ENCODE measurements at places on chromosomes 6 and 20. TPM values are rescaled to one million over a fixed set of nuclear protein-coding genes. Genes with fewer than 3 reads are reported as not detected.

- no peak for DNase-seq
These were observed 45.4 kb upstream of the SENP6 start for GRCh38 chr6:75556240-75556639.

GRCh38 chr6:11043961-11044711, at the start of gene ELOVL2:
ELOVL2 (minus strand) TSS chr6:11044305; CDS start chr6:11044230, 75 bp downstream.
- DNase-seq, result peak; percentile 77

- DNase-seq, result no peak
These were observed 6.3 kb upstream of the ZNF76 start for GRCh38 chr6:35253249-35253648.

GRCh38 chr20:39839399-39840119, 849.5 kb downstream of the MAFB start:
- DNase-seq, result no peak

DNA sequence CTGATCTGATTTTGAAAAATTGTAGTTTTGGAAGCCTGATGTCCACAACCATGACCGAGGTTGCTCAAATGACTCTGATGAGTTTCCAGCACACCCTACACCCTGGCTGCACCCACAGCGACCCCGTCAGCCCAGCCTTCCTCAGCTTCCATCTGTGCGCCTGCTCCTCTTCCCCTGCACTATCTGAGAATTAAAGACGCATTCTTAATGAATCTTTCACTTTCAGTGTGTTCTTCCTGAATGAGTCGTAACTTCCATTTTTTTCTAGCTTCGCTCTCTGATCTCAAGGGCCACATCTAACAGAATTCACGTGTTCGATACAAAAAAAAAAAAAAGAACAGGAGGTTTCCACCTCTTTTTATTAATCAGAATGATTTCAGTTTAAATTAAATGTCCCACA, 21.3 kb upstream of the RREB1 start:
- peak; percentile 74 for DNase-seq

- no peak for DNase-seq
These were observed 61.6 kb upstream of the SNX9 start for GRCh38 chr6:157761331-157761921.

DNA sequence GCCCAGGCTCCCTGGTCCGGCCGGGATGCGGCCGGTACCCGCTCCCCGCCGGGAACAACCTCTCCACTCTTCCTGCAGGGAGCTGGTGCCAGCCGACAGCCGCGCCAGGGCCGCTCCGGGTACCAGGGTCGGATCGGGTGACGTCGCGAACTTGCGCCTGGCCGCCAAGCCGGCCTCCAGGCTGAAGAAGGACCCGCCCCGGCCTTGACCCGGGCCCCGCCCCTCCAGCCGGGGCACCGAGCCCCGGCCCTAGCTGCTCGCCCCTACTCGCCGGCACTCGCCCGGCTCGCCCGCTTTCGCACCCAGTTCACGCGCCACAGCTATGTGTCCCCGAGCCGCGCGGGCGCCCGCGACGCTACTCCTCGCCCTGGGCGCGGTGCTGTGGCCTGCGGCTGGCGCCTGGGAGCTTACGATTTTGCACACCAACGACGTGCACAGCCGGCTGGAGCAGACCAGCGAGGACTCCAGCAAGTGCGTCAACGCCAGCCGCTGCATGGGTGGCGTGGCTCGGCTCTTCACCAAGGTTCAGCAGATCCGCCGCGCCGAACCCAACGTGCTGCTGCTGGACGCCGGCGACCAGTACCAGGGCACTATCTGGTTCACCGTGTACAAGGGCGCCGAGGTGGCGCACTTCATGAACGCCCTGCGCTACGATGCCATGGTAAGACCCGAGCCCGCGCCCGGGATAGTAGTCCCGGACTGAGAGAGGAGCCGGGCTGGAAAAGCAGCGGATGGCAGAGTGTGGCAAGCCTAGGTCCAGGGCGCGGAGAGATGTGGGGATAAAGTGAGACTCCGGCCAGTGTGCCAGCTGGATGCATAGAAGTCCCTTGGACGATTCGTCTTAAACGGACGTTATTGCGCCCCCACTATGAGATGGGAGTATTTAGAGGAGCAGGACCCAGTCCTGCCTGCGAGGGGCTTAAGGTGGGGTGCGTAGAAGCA, at the start of gene NT5E:
Gene NT5E (plus strand): TSS at position 266 of the 942 bp plus-strand sequence. CDS start 57 bp downstream, at position 323.
- peak; percentile 92 for DNase-seq

GRCh38 chr6:160263196-160263939, 4.7 kb upstream of the SLC22A2 start:
- DNase-seq, result no peak

- no peak for DNase-seq
These were observed 294.7 kb downstream of the KHDC1L start for GRCh38 chr6:72930556-72931132.

GRCh38 chr20:50152394-50153152, 950 bp downstream of the PEDS1 start:
- no peak for DNase-seq

GRCh38 chr20:21235484-21236445, 67.4 kb upstream of the XRN2 start:
- DNase-seq, result peak; percentile 79

GRCh38 chr6:134584847-134585516, 267.1 kb upstream of the SGK1 start:
- DNase-seq, result no peak

DNA sequence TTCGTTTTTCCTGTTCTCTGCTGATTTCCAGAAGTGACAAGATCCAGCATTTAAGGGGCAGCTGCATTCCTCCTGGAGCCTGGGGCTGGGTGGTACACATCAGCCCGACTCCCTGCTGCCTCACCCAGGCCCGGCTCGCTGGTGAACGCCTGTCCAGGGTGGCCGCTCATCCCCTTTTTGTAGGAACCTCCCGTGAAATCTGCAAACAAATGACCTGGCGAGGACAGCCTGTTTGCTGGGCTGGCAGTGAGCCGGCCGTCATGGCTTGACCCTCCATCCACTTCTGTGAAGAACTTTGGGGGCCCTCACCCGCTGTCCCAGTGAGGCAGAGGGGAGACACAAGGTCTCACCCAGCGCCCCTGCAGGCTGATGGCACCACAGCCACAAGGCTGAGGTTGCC, 39.0 kb downstream of the PYGB start:
- DNase-seq, result peak; percentile 40

DNA sequence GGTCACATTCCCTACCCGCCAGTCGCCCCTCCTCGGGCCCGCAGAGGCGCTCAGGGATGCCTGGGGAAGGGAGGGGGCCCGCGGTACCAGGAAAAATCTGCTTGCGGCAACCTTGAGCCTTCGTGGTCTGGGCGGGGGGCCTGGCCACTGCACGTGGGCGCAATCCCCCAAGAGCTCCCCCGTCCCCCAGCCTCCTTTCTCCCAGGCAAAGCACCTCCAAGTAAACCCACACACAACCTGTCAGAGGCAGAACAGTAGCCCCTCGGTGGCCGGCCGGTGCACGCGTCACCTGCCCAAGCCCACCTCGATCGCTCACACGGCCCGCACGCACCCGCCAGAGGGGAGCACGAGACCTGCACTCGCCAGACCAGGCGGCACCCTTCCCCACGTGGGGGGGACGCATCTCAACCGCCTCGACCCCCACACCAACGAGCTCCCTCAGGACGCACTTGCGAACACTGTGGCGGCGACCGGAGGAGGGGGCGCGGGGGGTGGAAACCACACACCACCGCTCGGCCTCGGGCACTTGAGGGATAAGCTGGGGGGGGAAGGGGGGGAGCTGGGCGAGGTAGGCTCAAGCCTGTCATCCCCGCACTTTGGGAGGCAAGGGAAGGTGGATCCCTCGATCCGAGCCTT, 1955.7 kb upstream of the DEFB115 start:
- DNase-seq, result no peak

Gene LIME1
- 2.9 TPM for total RNA-seq

Gene ENPP4
- 23.1 TPM for total RNA-seq

Gene CFB
- 14.2 TPM for total RNA-seq

All from right cardiac atrium (tissue), 5 donors.